ENCODE measurements at places on chromosomes 6 and 20.

DNA sequence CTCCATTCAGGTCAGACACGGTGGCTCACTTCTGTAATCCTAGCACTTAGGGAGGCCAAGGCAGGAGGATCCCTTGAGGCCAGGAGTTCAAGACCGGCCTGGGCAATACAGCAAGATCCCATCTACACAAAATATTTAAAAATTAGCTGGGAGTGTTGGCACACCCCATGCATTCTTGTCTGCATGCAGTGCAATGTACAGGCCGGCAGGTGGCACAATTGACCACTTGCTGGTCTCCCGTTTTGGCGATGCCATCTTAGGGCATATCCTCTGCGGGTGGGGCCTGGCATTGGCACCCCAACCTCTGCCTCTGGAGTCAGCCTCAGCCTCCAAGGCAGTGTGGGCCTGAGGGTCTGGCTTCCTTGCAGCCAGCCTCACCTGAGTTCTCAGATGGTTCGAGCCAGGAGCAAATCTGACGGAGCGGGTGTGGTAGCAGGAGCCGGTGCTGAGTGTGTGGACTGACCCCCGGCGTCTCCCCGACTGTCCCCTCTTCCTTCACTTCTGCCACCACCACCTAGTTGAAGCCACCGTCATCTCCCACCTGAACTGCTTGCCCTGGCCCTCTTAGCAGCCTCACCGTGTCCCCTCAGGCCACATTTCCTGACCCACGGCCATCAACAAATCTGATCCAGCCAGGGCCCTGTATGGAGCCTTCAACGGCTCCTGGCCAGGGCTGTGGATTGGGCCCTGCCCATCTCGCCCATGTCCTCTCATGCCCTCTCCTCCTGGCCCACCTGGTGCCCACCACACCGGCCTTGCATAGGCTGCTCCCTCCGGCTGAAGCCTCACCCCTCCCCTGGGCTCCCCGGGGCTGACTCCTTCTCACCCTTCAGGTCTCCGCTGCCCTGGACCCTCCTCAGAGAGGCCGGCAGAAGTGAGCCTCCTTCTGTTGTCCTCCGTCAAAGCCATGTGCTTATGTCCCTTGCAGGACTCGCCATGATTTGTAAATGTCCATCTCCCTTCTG lies 44.0 kb downstream of the EFCAB8 start:
- DNase-seq: peak; percentile 72

DNA sequence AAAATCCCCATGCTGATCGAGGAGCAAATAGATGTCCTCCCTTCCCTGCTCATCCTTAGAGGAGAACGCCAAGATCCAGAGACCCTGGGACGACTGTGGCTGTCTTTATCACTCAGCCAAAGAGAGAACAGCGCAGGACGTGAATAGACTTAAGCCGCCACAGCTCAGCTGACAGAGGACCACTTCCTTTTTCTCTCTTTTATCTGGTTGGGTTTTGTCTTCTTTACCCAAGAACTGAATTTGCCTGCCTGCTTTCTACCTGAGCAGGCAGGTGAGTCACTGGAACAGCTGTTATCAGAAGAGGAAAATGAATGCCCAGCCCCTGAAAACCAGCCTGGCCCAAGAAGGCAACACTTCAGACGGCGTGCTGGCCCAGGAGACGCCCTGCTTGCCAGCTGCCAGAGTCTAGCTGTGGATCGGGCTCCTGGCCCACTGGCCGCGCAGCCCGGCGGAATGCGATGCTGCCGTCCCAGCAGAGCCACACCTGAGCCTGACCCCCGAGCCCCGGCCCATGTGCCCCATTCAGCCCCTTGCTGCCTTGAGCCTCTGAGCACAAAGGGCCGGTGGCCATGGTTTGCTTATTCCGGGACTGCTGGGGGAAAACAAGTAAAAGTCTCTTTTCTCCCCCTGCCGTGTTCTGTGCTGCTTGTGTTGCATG lies 82.1 kb downstream of the TCP11 start:
- DNase-seq: no peak

- no peak for DNase-seq
Observed at GRCh38 chr6:49662231-49662891, 25.7 kb upstream of the RHAG start.

DNA sequence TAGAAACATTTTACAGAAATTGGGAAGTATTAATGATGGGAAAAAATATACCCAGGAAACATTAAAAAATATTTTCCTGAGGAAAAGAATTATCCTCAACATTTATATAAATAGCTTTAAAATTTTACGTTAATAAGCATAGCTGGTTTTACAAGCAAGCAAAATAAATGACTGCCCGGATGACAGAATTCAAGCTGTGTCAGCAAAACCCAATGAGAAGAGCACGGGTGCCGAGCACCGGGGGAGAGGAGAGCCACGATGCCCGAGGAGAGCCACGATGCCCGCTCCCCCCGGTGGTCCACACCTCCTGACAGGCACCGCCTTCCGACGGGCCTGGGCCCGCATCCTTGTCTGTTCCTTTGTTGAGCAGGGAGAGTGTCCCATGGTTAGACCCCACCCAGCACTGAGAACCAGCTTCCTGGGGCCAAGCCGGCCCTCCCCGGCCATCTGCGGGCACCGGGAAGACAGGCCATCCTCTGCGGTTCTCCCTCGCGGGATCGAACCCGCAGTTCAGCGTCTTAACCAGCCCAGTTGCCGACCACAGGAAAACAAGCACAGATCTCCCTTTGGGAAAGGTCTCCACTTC lies 63.3 kb upstream of the PDE10A start:
- no peak for DNase-seq

- peak; percentile 54 for DNase-seq
Observed at GRCh38 chr6:98833307-98834059, 891 bp upstream of the POU3F2 start.

GRCh38 chr6:13378669-13379590 lies 50.6 kb upstream of the TBC1D7 start:
- DNase-seq: no peak
